Right renal cortex interstitium (tissue), 3 donors: ENCODE measurements at places on chromosomes 4 and X. TPM values are rescaled to one million over a fixed set of nuclear protein-coding genes. Genes with fewer than 3 reads are reported as not detected.

SPON2 gene
- 5.8 TPM for polyA plus RNA-seq

FRAS1 gene
- polyA plus RNA-seq: 77.4 TPM

KCND1 gene
- 2.2 TPM for polyA plus RNA-seq

DNA sequence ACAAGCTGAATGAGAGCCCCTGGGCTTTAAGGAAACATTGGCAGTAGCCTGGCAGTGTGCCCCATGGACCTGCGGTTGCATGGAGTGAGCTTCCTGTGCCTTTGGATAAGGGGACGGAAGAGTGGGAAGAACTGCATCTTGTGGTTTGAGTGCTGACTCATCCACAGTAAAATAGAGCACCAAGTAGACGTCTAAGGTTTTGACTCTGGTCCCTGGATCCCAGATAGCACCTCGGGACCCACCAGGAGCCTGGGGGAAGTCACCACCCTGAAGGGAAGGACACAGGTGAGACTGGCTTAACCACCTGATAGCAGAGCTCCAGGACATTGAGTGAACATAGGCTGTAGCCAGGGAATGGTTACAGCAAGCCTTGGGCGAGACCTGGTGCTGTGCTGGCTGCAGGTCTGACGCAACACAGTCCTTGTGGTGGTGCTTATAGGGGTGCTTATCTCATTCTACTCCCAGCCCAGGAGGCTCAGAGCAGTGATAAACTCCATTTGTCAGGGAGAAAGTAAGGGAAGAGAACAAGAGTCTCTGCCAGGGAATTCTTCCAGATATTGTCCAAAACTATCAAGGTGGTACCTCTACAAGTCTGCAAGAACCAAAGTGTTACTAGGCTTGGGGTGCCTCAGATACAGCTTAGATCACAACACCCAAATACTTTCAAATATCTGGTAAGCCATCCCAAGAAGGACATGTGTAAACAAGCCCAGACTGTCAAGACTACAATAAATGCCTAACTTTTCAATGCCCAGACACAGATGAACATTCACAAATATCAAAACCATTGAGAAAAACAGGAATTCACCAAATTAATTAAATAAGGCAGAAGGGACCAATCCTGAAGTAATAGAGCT, 123.6 kb upstream of the TET2 start:
- no peak for DNase-seq

- DNase-seq: no peak
These were observed 66.3 kb upstream of the FAM9C start for GRCh38 chrX:13110433-13111324.

- no peak for DNase-seq
These were observed 97.3 kb downstream of the PPP1R2C start for GRCh38 chrX:42680666-42681065.

- no peak for DNase-seq
These were observed 121.1 kb upstream of the SORBS2 start for GRCh38 chr4:185933078-185933581.

GRCh38 chrX:357693-358471, 28.8 kb downstream of the PPP2R3B start:
- no peak for DNase-seq
